Left ventricle myocardium inferior (tissue), 1 donor: ENCODE measurements at places on chromosomes 2 and 18. TPM values are rescaled to one million over a fixed set of nuclear protein-coding genes. Genes with fewer than 3 reads are reported as not detected.

The PNO1 gene
- 8.2 TPM for total RNA-seq

The TMEM214 gene
- 31.4 TPM for total RNA-seq

The SESTD1 gene
- 33.7 TPM for total RNA-seq

The CRYGD gene
- total RNA-seq, result not detected

The PRSS56 gene
- not detected for total RNA-seq

The KCNF1 gene
- 0.30 TPM for total RNA-seq

The GALNT5 gene
- total RNA-seq, result 0.19 TPM

The CNGA3 gene
- total RNA-seq, result not detected

The MCEE gene
- total RNA-seq, result 39.7 TPM

The ANKRD23 gene
- total RNA-seq, result 14.4 TPM

The IL36G gene
- total RNA-seq, result not detected

The DYNAP gene
- total RNA-seq, result not detected

The TDRD15 gene
- total RNA-seq, result not detected

DNA sequence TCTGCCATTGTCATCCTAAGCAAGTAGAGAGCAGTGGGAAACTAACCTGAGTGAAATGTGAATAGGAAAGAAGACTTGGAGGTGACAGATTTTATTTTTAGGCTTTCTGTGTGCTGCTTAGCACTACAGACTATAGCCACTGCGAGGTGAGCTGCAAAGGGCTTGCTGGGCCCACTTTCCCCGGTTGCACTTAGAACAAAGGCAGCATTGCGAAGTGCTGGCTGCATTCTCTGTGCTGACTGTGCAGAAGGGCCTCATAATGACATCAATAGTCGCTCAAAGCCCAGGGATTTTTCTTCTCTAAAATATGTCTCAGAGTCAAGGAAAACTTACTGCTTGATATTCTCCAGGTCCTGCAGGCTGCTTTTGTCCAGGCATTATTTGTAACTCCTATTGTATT is 592.1 kb downstream of the TDRD15 start:
- DNase-seq, result peak; percentile 23

- no peak for DNase-seq
Measured at GRCh38 chr2:171553858-171554257, 31.6 kb downstream of the CYBRD1 start.

GRCh38 chr2:32997705-32998104 is 51.0 kb downstream of the LTBP1 start:
- DNase-seq, result no peak

GRCh38 chr2:173719471-173719870 is 245.7 kb downstream of the SP3 start:
- no peak for DNase-seq

DNA sequence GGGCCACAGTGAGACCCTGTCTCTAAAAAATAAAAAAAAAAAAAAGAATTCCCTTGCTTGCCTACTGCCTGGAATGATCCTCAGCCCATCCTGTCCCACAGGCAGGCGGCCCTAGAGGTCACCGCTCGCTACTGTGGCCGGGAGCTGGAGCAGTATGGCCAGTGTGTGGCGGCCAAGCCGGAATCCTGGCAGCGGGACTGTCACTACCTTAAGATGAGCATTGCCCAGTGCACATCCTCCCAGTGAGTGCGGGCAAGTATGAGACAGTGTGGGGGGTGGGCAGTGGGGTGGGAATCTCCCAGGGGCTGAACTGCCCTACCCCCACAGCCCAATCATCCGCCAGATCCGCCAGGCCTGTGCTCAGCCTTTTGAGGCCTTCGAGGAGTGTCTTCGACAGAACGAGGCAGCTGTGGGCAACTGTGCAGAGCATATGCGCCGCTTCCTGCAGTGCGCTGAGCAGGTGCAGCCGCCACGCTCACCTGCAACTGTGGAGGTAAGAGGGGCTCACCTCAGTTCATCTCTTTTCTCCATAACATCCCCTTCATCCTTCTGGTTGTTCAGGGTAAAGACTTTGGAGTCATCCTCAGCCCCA is 1.6 kb downstream of the CHCHD5 start:
- no peak for DNase-seq

GRCh38 chr18:45780568-45780967 is 44.9 kb upstream of the SIGLEC15 start:
- DNase-seq, result no peak

DNA sequence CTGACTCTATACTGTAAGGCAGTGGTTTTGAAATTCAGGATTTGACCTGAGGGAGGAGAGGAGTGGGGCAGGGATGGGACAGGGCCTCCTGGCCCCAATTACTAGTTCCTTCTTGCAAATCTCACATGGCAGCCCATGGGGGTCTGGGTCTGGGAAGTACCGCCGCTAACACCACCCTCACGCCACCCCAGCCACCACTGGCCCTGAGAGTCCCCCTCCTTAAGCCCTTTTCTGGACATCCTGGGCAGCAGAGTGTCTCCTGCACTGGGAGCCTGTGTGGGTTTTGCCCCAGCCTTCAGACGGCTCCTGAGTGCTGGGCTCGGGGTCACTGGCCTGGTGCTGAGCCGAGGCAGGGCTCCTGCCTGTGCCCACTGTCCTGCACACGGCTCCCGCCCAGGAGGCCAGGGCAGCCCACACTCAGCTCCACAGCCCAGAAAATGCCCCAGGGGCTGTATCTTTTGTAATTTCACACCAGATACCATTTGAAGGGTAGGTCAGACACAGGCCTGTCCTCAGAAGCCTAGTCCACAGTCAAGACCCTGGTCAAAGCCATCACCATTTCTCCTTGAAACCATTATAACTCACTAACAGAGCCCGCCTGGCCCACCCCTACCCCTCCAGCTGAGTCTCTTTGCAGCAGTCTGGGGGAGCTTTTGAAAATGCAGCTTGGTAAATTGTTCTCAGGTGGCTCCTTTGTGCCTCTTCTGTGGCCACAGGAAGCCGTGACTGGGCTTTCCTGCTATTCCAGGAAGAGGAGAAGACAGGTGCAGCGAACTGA is 55.1 kb downstream of the CYP27C1 start:
- DNase-seq, result no peak

GRCh38 chr2:236241181-236242056 is 22.8 kb downstream of the ASB18 start:
- DNase-seq, result no peak

DNA sequence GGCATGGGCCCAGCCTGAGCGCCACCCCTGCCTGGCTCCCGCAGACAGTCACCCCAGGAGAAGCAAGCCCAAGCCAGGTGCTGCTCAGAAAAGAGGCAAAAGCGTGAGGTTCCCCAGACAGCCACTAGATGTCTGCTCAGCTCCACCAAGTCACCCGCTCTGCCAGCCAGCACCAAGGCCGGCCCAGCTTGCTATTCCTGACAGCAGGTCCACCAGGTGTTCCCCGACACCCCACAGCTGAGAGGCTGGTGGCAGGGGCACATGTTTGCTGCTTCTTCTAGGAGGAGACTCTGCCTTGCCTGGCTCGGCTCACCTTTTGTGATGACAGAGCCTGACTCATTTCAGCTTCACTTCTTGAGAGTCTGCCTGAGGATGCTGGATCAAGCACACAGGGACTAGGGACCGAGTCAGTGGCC is 206.7 kb downstream of the MGAT5 start:
- DNase-seq, result peak; percentile 48

DNA sequence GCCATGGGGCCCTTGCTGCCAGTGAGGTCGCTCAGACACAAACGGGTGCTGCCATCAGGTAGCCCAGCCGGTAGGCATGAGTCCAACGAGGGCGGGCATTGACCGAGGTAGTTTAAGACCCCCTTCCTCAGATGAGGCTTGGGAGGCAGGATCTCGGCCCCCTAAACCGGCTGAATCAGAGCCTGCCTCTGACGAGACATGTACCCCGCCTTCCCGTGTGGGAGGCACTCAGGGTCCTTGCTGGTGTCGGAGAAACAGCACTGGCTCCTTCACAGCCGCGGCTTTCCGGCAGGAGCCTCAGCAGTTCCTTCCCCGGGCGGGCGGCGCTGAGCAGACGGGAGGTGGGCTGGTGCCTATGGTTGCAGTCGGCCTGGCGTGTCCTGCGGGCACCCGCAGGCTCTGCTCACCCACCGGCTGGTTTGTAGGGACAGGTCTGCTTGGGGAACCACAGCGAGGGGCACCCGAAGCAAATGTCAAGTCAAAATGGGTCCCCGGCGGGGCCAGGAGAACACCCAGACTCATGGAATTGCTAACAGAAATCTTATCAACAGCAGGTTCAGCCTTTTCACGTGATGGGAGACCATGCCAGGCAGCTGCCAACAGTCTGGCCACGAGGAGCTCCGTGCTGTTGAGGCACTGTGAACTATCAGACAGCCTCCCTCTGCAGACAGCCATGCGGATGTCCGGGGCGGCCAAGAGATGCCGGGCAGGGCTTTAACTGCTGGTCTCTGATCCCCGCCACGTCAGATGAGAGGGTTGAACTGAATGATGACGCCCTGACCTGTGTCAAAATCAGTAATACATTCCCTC is 2.8 kb downstream of the KCNG2 start:
- DNase-seq, result no peak

DNA sequence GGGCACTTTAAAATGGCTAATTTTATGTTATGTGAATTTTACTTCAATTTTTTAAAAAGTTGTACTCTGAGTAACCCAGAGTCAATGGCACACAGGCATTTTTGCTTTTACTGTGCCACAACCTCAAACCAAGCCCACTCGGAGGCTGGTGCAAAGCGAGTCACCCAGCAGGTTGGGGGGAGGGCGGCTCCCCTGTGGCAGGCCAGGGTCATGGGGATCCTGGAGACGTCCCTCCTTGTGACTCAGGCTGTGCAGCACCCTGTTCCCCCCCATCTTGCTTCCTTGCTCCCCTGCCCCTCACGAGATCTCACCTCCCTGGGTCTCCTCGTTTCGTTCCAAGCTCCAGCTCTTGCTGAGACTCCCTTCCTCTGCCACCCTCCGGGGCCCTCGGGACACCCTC is 58.6 kb downstream of the POMC start:
- DNase-seq, result no peak

GRCh38 chr2:54310311-54310710 is 54.3 kb upstream of the TSPYL6 start:
- no peak for DNase-seq

GRCh38 chr2:227524665-227525064 is 52.7 kb downstream of the AGFG1 start:
- no peak for DNase-seq

- no peak for DNase-seq
Measured at GRCh38 chr2:156464106-156464505, 27.9 kb downstream of the GPD2 start.

DNA sequence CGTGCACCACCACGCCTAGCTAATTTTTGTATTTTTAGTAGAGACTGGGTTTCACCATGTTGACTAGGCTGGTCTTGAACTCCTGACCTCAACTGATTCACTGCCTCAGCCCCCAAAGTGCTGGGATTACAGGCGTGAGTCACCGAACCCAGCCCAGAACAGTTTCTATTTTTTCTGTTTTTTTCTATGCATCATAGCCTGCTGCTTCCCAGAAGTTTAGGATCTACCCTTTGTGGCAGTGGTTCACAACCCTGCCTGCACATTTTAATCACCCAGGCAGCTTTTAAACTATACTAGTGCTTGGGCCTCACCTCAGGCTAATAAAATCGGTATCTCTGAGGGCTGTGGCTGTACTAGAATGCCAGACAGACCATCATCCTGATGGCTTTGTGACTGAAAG is 39.7 kb upstream of the SOCS6 start:
- no peak for DNase-seq

DNA sequence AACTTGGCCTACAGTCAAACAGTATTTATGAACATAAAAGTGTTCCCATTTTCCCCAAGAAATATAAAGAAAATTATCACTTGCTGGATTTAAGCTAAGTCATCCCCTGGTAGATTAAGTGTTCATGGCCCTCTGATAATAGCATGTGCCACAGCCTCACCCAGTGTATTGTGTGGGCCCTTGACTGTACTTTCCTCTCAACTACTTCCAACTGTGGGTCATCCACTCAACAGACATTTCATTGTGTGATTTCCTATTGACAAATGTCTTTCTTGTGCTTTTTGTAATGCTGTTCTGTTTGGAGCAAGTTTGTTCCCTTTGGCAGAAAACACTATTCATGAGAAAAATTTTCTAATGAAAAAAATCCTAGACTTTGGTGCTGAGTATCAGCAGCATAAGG is 48.4 kb upstream of the TMEM17 start:
- no peak for DNase-seq

DNA sequence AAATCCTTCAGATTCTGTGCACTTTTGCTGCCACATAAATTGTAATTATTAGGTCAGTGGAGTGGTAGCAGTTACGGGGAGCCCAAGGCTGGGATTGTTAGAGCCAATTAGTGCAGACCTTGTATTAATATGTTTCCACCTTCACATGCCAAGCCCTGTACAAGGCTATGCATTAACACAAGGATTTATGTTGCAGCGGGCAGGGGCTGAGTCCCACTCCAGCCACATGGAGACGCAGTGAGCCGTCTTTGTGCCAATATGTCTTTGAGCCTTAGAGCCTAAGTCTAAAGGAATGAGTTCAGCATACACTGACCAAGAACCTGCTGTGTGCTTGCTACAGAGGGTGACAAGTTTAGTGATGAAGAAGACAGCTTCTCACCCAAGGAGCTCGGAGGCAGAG is 238.2 kb downstream of the TSN start:
- no peak for DNase-seq

DNA sequence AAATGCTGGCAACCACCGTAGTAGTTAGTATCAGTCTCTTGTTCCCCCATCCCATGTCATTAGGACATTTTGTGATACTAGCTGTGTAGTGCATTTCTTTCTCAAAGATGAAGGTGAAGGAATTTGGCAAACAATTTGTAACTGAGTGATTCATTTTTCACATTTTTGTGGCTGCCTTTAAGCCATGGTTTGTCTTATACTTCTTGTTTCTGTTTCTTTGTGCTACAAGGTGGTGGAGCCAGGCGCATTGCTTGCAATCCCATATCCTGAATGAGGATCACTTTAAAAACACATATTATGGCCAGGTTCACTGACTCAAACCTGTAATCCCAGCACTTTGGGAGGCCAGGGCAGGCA is 40.6 kb downstream of the GPD2 start:
- DNase-seq, result no peak

GRCh38 chr2:215357660-215358059 is 45.8 kb downstream of the ATIC start:
- no peak for DNase-seq

GRCh38 chr2:47211497-47212011 is 56.4 kb upstream of the STPG4 start:
- no peak for DNase-seq

DNA sequence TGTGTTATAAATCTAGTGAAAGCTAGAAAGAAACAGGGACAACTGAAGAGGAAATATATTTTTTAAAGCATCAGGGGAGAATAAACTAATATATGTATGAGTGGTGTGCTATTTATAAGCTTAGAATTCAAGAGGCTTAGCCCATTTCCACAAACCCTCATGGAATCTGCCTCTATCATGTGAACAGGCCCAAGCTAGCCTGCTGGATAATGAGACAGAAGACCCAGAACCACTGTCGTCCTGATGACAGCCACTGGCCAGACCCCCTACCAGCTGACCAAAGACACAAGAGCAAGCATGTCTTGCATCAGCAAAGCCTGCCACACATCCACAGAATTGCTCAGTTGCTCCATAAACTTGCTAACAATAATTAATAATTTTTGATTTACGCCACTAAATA is 382.3 kb upstream of the NXPH2 start:
- DNase-seq, result no peak

GRCh38 chr2:240650254-240650965 is 25.1 kb downstream of the GPR35 start:
- DNase-seq, result no peak

- DNase-seq, result no peak
Measured at GRCh38 chr2:105403241-105403782, 4.5 kb upstream of the FHL2 start.

- DNase-seq, result no peak
Measured at GRCh38 chr18:48472610-48473009, 63.4 kb upstream of the ZBTB7C start.
